ENCODE measurements at places on chromosomes 12 and 14. TPM values are rescaled to one million over a fixed set of nuclear protein-coding genes. Genes with fewer than 3 reads are reported as not detected.

NCKAP5L gene
- total RNA-seq, result 30.8 TPM

OR10G3 gene
- not detected for total RNA-seq

ZC2HC1C gene
- 5.6 TPM for total RNA-seq

RAB15 gene
- 15.5 TPM for total RNA-seq

FAM186B gene
- total RNA-seq, result 0.54 TPM

APEX1 gene
- total RNA-seq, result 144 TPM

TAS2R30 gene
- 3.5 TPM for total RNA-seq

KRT77 gene
- total RNA-seq, result not detected

PMCH gene
- not detected for total RNA-seq

Measured in lung (tissue), 17 donors.